CD4-positive, alpha-beta T cell treated with Interleukin-6 at 100 ng/mL for 8 hours (primary cell): ENCODE measurements at places on chromosomes 7 and 10.

GRCh38 chr10:116669832-116670644, 49.3 kb downstream of the PNLIPRP2 start:
- no peak for DNase-seq

DNA sequence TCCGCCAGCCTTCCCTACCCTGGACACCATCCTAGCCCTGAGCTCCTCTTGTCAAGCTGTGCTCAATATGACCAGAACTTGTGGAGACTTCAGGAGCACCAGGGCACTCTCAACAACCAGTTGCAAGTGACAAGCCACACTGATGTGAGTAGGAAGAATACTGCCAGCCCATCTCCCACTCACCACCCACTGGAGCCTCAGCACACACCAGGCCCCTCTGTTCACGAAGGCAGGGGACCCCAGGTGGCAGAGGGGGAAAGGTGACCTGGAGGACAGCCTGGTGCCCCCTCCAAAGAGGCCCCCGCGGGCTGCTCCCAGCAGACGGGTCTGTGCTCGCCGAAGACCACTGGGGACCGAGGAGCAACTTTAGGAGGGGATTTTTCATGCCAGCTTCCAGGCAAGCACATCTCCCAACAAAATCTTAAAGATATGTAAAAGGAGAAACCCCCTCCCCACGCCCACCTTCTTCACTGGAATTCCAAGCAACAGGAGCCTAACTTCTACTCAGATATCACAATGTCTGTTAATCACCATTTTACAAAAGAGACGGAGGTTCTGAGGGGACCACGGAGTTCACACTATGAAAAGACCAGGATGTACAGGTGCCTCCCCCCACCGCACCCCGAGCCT, 1.0 kb downstream of the MMD2 start:
- no peak for DNase-seq

- no peak for DNase-seq
Observed at GRCh38 chr7:138873220-138873892, 75.4 kb upstream of the ATP6V0A4 start.

- DNase-seq: no peak
Observed at GRCh38 chr7:37341033-37341630, 107.5 kb downstream of the ELMO1 start.

DNA sequence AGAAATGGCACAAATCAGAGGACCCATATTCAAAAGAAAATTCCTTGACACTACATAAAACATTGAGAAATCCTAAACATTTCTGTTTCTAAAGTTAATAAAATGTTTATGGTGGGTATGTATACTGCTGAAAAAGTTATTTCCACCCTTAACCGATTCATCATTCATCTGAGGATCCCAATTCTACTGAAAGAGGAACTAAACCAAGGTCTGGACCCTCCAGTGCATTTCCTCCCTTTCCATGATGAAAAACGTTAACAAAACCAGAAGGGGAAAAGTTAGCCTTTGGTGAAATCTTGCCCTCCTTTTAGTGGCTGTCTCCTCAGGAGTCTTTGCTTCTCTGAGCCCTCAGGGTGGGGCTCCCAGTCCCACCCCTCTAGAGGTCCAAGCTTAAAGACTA, 144.5 kb upstream of the ASAH2 start:
- DNase-seq: no peak

DNA sequence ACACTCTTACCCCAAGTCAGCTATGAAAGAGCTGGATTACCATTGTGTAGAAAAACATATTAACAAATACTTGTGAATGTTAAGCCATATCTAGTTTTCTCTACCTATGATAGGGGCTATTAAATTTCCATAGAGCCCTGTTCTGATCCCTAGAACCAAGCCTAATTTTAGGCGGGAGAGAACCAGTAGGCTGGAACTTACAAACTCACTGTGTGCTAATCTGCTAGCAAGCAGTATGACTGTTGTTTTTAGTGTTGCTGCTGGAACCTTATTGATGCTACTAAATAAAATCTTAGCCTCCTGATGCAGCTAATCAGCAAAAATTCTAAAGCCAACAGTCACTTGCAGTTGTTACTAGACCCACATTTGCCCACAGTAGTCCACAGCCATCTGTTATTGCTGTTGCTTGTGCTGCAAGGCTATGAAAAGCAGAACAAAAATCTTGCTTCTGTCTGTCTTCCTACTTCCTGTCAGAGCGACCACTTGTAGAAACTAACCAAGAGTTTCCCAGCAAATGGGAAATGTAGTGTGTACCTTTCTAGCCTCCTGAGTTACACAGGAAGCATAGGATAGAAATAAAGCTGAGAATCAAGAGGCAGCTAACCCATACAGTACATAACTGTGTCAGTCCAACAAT, 368.4 kb downstream of the ARL4A start:
- DNase-seq: no peak

GRCh38 chr10:76357726-76358415, 926.4 kb downstream of the LRMDA start:
- no peak for DNase-seq

DNA sequence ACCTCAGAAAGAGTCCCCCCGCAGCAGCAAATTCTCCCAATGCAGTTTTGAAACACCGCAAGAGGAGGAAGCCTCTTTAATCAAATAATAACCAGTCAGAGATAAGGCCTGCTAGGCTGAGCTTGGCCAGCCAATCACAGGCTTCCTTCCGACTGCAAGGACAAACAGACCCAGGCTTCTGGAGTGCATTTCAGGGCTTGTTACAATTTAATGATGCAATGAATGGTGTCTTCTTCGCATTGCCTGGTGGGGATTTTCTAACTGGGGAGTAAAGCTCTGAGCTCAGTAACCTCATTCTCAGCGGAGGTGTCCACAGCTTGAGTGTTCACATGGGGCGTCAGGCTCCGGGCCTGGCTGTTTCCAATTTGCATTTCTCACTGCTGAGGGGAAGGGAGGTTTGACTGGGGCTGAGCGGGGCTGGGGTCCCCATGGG, 31.8 kb upstream of the GPAM start:
- DNase-seq: no peak

- no peak for DNase-seq
Observed at GRCh38 chr10:84993251-84994035, 665.1 kb downstream of the CCSER2 start.

- DNase-seq: no peak
Observed at GRCh38 chr7:55427342-55427741, 62.2 kb downstream of the LANCL2 start.

DNA sequence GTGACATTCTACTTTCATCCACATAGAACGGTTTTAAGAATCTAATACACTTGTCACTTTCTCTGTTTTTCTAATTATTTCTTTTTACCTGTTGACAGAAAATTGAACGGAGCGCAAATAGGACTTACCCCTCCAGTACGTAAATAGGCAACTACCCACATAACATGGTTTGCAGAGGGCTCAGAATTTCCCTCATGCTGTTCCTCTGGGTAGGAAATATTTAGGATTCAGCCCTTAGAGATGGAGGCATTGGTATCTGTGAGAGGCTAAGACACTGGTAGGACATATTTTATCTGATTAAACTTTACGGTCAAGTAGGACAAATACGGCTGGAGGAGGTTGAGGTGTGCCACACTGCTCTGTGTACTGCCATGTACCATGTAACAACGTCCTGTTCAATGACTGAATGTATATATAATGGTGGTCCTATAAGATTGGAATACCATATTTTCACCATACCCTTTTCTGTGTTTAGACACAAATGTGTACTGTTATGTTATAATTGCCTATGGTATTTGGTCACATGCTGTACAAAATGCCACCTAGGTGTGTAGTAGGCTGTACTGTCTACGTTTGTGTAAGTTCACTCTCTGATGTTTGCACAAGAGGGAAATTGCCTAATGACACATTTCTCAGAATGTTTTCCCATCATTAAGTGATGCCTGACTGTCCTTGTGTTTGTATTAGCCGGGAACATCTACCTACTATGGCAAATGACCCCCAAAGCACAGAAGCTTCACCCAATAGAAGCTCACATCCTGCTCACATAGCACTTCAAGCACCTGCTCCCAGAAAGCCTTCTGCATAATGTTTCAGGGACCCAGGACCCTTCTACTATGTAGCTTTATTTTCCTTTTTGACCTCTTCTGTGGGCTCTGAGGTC, 429.4 kb upstream of the AKR1E2 start:
- DNase-seq: no peak

GRCh38 chr10:110507346-110507745, 9.6 kb downstream of the DUSP5 start:
- no peak for DNase-seq

- DNase-seq: no peak
Observed at GRCh38 chr10:60399328-60399727, 9.7 kb upstream of the ANK3 start.

DNA sequence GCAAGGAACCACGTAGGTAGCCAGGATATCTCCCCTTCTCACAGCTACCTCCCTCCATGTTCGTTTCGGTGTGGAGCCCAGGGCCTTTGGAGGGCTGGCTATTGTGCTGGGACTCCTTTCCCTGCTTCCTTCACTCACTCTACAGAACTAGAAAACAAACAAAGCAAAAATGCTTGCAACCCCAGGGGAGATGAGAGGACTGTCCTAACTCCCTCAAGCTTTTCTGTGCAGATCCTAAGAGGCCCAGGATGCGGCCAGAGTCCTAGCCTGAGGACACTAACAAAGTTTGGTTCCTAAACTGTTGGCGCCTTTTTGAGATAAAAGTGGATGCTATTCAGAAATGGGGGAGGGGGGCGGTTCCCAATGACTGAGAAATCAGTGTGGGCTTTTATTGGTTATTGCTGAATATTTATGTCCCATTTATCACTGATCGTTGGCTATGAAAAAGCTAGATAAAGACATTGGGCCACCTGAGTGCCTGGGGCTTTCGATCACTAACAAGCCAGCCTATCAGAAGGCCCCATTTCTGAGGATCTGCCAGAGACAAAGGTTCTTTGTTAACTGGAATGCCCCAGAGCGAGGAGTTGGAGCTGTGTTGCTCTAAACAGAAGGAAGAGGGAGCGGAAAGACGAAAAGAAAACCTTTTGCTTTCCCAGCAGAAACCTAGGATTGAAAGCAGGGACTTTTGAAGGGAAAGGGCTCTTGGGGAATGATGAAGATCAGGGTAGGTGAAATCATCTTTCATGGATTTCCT, 95.2 kb upstream of the EGR2 start:
- no peak for DNase-seq

GRCh38 chr10:61594430-61594829, 68.3 kb upstream of the CABCOCO1 start:
- DNase-seq: no peak

- DNase-seq: no peak
Observed at GRCh38 chr7:52085610-52086009, 769.0 kb upstream of the COBL start.

- no peak for DNase-seq
Observed at GRCh38 chr7:28957751-28958234, 337 bp downstream of the TRIL start.

DNA sequence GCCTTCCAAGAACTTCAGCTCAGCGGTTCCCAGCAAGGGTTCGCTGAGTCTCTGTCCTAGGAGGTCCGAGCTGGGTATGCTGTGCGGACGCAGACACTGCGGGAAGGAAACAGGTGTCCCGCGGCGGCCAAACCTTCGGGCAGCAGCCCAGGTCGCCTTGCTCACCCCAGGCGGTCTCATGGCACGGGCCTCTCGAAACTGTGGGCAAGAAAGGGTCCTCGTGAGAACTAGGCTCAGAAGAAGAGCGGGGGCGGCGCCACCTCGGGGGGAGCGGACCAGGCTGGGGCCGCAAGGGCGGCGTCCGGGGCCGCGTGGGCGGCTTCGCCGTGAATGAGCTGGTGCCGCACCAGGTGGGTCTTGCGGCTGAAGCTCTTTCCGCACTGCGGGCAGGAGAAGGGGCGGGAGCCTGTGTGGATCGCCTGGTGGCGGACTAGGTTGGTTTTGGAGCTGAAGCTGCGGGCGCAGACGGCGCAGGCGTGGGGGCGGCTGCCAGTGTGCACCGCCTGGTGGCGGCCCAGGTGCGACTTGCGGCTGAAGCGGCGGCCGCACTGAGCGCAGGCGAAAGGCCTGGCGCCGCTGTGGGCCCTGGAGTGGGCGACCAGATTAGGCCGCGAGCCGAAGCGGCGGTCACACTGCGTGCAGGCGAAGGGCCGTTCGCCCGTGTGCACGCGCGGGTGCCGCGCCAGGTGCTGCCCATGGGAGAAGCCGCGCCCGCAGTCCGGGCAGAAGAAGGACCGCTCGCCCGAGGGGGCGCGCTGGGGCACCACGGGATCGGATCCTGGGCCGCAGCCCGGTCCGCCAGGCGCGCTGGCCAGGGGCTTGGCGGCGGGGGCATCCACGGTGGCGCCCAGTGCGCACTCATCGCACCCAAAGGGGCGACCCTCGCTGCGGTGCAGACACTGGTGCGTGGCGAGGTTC, 8.6 kb downstream of the ZNF467 start:
- DNase-seq: no peak

DNA sequence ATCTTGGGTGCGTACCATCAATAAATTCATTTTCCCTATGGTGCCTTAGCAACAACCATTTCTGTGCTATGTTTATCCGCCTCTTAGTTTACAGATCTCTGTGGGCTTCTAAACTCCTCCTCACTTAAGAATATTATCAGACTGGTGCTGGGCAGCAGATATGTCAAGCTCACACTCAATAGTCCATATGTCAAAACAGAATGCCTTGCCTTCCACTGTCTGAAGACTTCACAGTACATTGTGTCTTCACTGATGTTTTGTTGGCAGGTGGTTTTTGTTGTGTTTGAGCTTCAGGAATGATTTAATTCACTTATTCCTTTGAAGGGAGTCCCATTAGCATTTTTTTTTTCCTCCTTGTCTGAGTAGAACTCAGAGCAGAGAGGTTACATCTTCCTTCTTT, 419.6 kb downstream of the DNAJB9 start:
- no peak for DNase-seq

- no peak for DNase-seq
Observed at GRCh38 chr10:72020914-72021809, 57.0 kb downstream of the CHST3 start.

- peak; percentile 27 for DNase-seq
Observed at GRCh38 chr7:150612925-150613324, 19.3 kb downstream of the GIMAP6 start.

GRCh38 chr7:120856198-120856597, 1.7 kb downstream of the TSPAN12 start:
- no peak for DNase-seq

DNA sequence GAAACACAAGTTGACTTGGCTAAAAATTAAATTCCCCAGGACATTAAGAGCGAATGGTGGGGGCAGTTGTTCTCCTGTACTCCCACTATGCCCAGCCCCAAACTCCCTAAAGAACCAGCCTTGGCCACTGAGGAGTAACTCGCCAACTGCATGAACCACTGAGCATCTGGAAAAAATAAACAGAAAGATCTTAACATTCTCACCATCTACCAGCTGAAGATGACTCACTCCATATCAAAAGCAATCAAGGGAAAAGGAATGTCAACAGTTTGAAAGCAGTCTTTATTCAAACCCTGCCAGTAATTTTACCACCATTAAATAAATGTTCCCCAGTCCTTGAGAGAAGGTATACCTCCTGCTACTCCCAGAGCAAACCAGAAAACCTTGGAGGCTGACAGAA, 45.4 kb downstream of the CTTNBP2 start:
- no peak for DNase-seq

DNA sequence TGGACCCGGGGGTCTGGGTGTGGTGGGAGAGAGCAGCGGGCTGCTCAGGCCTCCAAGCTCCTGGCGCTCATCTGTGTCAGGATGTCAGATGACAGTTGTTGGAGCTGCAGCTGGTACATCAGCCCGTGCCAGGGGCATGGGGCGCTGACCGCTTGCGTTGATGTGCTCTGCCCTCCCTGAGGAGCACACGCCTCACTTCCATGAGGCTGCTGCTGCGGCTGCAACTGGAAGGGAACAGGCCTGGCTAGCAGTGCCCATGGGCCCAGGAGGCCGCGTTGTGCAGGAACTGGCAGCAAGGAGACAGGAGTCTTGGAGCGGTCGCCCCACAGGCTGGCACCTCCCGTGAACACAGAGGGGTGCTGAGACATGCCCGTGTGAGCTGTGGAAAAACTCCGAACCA, 361.3 kb upstream of the MKI67 start:
- DNase-seq: no peak
